ENCODE measurements at places on chromosomes 7 and 10.

DNA sequence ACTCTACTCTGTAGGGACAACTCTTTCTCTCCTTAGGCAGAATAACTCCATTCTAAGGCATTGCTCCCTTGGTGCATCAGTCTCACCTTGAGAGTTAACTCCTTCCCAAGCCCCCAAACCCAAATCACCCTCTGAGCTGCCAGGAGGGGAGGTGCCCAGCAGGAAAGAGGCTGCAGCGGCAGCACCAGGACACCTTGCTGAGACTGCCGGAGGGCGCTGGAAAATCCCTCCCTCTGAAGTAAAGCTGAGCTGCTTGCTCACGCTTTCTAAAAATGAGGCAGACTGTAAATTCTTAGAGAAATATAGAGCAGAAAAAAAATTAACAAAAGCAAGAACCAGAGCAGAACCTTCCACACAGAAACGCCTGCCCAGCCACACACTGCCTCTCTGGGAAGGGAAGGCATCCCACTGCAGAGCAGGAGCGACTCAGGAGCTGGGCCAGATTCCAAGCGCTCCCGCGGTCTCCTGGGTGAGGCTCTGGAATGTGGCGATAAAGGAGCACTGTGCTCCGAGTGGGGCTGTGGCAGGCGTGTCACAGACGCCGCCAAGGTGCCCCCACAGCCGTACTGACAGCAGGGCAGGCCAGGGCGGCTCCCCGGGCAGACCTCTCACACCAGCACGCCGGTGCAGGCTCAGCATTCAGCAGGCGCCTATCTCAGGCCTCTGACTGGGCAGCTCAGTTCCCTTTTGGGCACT lies 202.1 kb downstream of the TNS3 start:
- no peak for DNase-seq

DNA sequence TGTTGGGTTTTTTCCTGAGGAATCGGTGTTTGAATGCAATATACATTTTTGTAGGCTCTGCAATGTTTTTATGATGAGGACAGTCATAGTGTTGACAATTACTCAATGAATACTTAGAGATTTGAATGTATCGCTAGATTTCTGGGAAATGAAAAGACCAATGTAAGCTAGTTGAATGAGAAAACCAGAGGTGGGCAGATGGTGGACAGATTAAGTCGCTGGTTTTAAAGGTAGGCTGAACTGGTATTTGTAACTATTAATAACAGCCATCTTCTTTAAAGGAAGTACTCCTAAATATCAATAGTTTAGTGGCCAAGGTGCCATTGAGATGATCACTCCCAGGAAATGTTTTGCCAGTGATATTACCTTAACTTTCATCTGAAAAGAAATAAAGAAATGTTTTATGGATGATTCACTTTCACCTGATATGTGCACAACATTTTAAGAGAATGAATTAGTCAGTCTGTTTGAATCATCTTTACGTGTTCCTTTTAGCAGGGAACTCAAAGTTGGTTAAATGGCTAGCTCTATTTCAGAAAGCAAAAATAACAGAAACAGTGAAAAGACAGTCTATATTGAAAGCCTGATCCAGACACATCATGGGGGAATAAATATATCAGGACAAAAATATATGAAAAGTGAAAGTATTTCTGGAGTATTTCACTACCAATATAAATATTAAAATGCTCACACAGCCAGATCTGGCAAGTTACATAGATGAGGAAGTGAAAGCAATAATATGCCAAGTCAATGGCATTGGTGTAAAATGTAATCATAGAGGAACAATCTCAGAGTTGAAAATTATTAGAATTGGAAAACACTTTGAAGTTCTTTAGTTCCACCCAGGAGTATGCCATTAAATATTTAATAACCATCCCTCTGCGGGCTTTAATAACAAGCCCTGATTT lies 20.7 kb downstream of the MET start:
- DNase-seq = no peak

DNA sequence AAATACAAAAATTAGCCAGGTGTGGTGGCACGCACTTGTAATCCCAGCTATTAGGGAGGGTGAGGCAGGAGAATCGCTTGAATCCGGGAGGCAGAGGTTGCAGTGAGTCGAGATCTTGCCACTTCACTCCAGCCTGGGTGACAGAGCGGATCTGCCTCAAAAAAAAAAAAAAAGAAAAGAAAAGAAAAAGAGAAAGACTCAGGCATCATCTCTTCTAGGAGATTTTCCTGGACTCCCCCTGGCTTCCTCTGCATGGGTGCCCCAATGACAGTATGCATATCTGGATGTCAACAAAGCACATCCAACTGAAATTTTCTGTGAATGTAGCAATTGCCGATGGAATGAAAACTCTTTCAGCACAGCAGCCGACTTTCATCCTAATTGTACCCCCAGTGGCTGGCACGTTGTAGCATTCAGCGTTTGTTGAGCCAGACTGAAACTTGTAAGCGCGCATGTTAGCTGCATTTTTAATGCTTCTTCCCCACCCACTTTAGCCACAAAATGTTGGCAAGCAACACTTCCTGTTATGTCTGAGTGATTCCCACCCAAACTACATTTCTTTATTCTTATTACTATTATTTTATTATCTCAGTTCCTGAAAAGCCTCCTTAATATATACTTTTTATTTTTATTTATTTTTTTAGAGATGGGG lies 70.2 kb downstream of the PRTFDC1 start:
- DNase-seq = peak; percentile 53

DNA sequence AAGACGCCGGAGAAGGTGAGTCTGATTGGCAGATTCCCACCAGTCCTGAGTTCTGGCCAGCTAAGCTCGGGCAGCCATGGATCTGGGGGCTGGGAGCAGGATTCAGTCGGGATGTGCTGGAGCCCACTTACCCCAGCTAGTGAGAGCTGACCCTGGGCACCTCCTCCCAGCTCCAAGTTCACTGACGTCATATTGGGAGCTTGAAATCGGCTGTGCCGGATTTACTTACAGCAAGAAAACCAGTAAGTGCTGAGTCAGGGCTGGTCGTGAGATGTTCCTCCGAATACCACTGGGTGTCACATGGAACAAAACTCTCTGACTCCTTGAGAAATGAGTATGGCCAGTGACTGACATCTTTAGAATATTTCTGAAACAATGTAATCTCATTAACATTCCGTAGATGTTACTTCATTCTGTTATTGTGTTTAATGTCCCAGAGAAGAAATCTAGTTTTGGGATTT lies 621.2 kb downstream of the SDK1 start:
- DNase-seq = no peak

GRCh38 chr10:112189465-112189864 lies 5.9 kb upstream of the GPAM start:
- no peak for DNase-seq
